Stimulated activated CD8-positive, alpha-beta memory T cell treated with anti-CD3 and anti-CD28 coated beads, Interleukin-4, amount 100 ng/mL, for 24 hours (primary cell): ENCODE measurements at places on chromosomes 3 and 15.

DNA sequence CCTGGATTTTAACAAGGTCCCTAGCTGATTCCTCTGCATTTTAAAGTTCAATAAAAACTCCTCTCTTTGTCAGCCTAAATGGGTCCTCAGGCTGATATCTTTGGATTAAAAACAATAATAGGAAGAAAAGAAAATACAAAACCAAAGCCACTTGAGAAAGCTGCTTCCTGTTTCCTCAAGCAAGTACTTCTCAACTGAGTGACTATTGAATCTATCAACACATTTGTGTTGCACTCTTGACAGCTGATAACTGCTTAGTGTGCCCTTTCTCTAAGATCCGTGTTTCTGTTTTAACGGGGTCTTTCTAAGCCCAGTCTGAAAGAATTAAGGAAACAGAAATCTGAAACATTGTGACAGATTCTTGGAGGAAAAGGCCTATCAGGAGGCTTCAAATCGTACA, 410.7 kb downstream of the GRM7 start:
- no peak for DNase-seq

GRCh38 chr3:143066033-143066432, 53.5 kb upstream of the CHST2 start:
- no peak for DNase-seq

- DNase-seq, result no peak
These were observed 206.3 kb upstream of the ROBO1 start for GRCh38 chr3:79973917-79974595.

DNA sequence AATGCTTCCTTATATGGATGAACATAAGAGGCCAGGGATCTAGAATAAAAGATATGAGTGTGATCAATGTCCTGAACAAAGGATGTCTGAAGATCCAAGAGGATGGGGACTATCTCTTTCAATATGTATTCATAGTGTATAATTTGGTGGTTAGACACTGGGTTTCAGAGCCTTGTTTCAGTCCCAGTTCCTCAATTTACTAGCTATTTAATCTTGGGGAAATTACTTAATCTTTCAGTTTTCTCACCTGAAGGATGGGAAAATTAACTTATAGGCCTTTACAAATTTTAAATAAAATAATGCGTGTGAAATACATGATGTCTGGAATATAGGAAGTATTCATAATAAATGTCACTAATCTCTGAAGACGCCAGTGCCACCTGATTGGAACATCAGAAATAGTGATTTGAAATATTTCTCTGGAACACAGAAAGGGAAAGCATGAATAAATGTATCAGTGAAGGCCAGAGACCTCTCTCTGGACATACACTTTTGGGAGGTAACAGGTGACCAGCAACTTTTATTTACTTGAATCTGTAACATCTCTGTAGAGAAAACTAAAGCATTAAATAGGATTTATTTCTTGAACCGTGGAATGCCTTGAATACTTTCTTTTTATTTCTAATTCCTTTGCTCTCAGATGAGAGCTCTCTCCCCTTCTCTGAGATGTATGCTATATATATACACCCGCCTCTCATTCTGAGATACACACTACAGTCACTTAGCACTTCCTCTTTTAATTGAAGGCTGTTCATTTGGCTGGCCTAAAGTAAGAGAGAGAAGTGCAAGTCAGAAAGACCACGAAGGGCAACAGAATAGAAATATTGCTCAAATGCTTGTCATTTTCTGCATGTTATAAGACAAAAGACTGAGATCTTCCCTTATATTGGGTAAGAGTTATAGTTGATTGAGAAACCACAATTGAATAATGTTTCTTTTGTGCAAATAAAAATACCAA, 407.1 kb downstream of the LSAMP start:
- no peak for DNase-seq

DNA sequence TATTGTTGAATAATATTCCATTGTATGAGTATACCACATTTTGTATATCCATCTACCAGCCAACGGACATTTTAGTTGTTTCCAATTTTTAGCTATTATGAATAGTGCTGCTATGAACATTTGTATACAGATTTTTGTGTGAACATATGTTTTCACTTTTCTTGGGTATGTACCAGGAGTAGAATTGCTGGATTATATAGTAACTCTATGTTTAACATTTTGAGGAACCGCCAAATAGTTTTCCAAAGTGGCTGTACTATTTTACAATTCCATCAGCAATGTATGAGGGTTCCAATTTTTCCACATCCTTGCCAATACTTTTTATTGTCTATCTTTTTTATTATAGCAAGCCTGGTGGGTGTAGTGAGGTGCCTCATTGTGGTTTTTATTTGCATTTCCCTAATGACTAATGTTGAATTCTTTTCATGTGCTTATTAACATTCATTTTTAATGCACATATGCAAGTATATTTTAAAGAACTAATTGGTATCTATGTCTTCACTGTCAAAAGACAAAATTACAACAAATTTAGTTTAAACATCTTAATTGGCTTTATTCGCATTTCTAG, 77.5 kb upstream of the PIAS1 start:
- no peak for DNase-seq

DNA sequence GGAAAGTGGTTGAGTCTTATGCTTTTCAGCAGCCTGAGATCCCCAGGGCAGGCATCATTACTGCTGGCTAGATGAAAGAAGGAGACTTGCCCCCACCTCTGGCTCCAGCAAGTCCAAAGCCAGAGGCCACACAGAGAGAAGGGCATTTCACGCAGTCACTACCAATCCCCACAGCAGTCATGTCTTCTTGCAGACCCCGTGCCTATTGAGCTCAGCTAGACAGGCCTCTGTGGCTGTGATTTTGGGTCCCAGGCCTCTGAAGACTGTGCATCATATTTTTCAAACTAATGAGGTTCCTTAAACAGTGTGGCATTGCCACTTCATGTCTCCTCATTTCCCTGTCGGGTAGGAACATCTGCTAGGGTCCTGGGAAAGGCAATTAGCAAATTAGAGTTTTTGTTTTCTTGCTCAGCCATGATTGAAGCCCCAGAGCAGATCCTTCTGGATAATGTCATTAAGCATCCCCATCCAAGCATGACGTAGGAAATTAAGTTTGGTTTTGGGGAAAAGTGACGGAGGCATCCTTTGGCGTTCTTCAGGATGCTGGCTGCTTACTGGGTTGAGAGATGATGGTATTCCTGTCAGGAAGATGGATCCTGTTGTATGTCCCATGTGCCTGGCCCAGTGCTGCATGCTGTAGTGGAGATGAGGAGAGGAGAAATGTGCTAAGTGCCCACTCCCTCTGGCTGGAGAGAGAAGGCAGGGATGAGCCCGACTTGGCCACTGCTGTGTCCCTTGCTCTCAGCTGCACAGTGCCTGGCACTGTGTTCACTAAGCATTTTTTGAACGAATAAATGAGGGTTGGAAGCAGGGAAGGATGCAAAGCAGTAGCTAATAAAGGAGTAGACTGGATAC, 7.0 kb downstream of the SPSB4 start:
- no peak for DNase-seq
